ENCODE measurements at places on chromosomes 4 and X. TPM values are rescaled to one million over a fixed set of nuclear protein-coding genes. Genes with fewer than 3 reads are reported as not detected.

Gene GAGE2A
- total RNA-seq = 0.82 TPM

Gene RTL9
- not detected for total RNA-seq

Gene GRPR
- total RNA-seq = 16.4 TPM

Gene ZDHHC15
- 0.70 TPM for total RNA-seq
